ENCODE measurements at places on chromosomes 4 and X.

GRCh38 chr4:55807556-55807955 is 12.0 kb upstream of the EXOC1L start:
- no peak for DNase-seq

DNA sequence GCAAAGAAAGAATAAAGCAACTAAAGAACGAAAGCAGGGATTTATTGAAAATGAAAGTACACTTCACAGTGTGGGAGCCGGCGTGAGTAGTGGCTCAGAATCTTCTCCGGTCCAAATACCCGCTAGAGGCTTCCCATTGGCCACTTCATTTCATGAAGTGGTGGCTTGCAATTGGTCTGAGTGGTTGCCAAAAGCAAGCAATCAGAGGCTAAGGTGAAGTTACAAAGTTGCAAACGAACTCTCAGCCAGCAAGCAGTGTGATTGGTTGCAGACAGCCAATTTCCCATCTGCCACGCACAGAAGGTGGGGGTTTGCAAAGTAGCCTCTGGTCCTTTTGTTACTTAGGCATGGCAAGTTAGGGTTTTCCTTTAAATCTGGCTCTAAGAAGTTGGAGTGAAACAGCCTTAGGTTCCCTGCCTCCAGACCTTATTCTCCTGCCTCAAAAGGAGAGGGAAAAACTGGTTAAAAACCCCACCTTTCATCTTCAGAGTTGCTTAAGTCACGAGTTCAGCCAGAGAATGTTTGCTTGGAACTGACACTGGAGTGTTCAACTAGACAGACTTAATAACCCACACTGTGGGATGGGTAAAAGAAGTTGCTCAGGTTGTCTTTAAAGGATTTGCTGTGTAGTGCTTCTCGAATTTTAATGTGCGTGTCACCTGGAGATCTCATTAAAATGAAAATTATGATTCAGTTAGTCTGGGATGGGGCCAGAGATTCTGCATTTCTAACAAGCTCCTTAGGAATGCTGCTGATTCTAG is 6.9 kb upstream of the CLOCK start:
- DNase-seq, result no peak

- no peak for DNase-seq
Observed at GRCh38 chr4:101022151-101023024, 324.9 kb downstream of the PPP3CA start.

DNA sequence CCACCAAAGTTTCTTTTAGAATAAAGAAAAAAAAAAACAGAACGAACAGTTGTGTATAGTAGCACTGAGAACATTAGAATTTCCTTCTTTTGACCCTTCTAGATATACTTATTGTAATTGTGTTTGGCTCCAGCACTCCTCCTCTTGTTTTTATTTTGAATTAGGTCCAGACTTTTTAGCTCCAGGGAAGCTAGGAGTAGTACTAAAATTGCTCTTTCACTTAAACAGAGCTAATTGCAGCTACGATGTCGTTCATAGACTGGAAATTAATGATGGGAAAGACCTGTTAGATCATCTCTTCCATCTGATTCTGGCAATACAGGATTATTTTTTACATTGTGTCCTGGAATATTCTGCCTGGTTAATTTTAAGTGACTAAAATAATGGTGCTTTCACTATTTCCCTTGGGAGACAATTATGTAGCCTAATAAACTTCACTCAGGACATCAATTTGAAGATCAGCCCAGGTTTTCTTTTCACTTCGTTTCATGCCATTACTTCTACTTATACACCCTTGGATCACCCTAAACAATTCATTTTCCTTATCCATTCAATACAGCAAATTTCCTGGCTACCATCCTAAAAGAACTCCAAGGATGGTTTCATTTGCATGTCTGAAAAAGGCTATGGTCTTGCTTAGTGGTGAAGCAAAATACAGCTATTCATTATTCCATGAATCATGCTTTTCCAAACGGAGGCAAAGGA is 480.8 kb upstream of the TECRL start:
- no peak for DNase-seq

DNA sequence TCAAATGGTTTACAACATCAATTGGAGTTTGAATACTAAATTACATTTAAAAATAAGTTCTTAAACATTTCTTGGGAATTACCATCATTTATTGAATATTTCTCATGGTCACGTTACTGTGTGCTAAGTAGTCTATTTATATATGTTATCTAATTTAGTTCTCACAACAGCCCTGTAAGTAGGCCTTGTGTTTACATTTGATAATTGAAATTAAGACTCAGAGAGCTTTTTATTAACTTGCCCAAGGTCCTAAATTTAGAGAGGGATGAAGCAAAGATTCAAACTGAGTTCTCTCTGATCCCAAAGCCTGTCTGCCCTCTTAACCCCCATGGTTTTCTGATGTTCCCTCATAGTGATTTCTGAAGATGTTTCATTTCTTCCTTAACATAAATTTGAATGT is 103.7 kb downstream of the CEP135 start:
- no peak for DNase-seq

DNA sequence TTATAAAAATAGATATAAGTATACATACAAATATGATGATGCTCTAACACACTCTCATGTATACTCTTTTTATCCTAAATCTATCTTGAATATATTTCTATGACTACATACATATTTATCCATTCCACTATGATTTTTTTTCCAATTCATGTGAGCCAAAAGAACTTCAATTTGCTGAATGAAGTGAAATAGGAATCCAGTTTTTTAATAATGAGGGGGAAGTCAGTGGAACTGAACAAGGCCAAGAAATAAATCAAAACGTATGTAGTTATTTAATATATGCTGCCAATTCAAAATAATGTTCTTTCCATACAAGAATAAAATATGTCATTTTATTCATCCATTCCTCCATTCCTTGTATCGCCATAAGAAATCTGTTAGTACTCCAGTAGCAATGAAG is 6.1 kb upstream of the PALLD start:
- DNase-seq, result peak; percentile 15

DNA sequence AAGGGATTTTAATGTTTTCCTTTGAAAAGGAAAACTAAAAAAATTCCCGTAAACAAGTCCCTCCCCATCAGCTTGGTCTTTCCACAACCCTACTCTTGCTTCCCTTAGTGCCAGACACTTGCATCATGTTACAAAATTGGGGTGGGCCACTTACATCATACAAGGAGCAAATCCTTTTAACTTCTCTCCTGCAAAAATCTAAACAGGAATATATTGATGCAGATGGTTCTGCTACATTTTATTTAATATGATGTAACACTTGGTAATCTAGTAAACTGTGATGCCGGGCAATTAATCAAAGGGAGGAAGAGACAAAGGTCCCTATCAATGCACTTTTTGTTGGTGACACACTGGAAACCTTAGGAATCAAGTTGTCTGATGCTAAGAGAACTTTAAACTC is 125.3 kb downstream of the UBE2K start:
- no peak for DNase-seq

DNA sequence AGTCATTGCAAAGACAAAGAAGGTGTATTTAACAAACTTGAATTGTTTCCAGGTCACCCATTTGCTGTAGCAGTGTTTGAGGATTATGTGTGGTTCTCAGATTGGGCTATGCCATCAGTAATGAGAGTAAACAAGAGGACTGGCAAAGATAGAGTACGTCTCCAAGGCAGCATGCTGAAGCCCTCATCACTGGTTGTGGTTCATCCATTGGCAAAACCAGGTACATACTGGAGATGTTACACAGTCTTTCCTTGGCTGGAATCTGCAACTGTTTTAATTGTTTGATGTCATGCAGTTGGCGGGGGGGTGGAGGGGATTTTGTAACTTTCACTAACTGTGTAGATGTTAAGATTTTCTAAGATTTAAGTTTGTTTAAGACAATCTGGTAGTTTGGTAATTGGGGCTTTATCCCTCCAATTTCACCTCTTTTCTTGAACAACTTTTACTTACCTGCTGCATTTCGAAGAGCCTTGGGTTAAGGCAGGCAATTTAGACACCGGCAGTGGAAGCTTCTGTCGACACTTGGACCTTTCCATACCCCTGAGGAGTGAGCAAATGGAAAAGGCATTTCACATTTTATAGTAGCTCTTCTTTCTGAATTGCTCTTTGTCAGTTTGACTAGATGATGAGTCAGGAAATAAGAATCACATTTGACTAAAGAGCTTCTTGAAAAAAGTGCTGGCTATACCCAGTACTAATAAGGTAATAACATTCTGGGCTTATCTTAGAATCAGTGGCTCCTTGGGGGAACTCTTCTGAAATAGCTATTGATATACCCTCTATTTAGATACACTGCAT is 67.4 kb downstream of the EGF start:
- no peak for DNase-seq

DNA sequence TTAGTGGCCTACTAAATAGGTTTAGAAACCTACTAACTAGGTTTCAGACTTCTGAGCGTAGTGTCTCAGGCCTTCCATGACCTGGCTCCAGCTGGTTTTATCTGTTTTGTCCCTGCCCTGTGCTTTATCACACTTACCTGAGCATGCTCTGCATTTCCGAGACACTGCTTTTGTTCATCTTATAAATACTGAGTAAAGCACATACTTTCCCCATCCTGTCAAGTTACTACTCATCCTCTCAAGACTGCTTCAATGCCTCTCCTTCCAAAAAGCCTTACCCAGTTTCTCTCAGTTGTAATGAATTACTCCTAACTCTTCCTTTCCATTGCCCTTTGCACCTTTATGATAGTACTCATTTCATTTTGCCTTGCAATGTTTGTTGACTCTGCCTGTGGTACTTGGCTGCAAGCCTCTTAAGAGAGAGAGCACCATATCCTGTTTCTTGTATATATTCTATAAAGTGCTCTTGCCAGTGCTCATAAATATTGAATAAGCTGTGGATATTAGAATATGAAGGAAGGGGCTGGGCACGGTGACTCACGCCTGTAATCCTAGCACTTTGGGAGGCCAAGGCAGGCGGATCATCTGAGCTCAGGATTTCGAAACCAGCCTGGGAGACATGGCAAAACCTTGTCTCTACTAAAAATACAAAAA is 34.4 kb downstream of the SLAIN2 start:
- DNase-seq, result peak; percentile 7

DNA sequence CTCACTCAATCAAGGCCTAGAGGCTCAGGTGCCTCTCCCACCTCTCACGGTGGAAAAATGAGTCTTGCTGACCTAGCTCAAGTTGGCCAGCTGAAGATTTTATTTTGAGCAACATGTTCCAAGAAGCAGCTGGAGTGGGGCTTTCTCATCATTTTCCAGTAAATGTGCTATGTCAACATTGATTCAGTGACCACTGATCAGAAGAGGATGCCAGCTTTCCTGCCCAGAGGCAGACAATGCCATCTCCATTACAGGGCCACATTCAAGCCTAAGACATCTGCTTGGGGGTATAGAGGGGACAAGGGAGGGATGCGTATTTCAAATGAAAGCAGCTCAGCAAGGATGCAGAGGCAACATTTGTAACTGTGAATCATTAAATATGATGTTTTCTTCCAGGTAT is 3.0 kb downstream of the MEPE start:
- no peak for DNase-seq

DNA sequence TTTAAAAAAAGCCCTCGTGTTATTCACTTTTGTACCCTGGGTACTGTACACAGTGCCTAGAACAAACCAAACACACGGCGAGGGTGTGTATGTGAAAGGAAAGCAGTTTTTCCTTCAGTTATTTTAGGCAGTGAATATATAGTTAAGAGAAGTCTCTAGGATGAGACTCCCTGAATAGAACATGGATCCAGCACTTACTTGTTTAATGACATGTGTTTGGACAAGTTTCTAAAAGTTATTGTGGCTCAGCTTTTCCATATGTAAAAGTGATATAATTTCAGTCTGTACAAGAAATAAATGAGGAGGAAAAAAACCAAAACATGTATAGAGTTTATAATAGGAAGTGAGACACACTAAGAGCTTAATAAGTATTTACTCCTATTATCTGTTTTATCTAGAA is 273.2 kb downstream of the ADGRL3 start:
- DNase-seq, result no peak

DNA sequence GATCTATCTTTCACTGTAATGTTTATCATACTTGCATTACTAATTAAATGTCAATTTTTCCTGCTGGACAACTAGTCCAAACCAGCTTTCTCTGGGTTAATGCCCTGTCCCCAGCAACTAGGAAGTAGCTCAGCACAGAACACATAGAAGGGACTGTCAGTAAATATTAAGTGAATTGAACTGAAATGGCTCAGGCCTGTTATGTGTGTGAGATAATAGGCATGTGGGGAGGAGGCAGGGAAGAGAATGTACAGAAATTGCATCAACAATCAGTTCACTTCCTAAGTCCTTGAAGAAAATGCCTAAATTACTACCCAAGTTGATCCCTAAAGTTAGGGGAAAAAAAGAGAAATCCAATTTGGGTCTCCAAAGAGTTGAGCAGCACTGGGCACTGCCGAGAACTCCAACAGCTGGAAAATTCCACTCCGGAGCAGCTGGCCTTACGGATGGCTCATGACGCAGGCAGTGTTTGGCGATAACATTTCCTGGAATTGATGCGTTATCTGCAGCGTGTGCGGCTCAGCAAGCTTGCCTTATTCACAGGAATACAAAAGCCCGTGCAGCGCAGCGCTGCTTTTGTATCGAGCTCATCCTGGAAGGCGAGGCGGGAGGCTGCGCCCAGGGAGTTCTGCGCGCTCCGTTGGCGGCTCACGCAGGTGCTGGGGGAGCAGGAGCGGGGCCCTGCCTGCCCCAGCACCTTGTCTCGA is 297.3 kb upstream of the LCORL start:
- peak; percentile 85 for DNase-seq

DNA sequence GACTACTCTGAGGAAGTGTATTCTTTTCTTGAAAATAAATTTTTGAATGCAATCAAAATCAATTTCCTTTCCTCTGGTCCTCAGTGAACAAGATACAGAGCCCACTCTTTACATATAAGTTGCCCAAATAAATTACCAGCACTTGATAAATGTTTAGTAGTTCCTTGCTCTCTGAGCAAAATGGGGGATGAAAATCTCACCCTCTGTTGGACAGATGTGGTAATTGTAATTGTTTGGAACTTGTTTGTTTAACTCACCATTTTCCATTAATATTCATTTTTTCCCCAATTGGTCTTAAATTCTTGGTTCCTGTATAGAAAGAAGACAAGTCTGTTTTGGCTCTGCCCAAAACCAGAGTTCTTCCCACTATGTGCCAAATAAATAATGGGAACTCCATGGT is 146.3 kb downstream of the LDB2 start:
- no peak for DNase-seq

DNA sequence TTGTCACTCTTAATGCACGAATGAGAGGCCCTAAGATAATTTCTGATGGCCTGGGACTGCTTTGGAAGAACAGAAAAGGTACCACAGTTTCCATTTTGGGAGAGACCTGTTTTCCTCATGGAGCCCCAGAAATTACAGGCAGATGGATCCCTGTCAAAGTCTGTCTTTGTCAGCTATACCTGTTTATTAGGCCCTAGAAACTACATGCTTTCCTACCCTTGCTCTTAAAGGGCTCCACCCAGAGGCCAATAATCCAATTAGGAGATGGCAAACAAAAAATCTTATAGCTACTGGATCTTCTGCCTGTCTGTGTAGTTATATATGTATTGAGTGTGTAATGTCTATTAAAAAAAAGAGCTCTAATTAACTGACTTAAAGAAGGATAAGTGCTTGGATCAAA is 141.3 kb downstream of the NR3C2 start:
- DNase-seq, result no peak

DNA sequence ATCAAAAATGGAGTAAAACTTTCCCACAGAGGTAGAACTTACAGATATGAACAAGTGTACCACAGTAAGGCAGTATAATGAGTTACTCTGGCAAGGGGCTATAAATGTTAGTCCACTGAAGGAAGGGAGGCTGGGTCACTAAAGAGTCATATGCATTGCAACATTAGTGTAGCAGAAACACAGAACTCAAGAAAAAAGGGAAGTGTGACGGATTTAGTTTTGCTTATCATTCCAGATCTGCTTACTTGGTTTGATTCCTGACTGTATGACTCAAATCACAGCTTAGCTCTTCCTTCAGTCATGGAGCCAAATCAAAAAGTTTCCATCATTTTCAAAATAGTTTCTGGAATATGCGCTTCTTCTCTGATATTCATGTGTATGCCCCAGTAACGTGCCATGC is 148.7 kb downstream of the FSTL5 start:
- no peak for DNase-seq
